SJSA1 (cell line): ENCODE measurements at places on chromosomes 3 and 15.

DNA sequence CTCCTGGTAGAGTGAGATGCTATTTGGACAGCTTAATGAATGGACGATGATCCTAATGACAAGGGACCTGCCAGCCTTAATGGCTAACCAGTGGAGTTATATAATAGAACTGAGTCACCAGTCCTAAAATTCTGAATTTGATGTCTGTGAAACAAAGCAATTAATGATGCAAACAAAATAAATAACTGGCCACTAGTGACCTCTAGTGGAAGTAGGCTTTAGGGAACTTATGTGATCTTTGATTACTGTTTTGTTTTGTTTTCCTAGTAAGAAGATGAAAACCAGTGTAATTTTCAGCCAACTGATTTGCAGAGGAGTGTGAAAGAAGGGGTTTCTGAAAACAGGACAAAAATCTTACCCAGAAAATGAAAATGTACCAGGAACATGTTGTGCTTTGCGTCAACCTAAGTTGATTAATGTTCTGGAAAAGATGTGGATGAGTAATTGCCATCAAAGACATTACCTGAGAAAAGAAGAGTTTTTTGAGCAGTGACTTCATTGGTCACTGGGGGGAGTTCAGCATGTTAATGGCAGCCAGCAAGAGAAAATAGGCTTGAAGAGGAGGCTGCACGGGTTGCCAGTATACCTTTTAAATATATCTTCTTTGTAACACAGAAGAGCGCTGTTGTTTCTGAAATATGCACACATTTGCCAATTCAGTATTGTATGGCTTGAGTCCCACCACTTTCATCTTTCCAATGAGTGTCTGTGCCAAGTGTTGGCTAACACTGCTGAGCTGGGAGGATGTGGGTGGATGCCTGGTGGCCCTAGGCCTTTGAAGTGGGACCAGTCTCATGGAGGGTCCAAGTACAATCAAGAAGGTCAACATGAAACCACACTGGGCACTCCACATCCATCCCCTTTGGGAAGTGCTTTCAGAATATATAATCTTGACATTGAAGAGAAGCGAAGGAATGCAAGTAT, 9.3 kb downstream of the VEPH1 start:
- H3K27ac ChIP-seq: no peak overlapping the region
- H3K36me3 ChIP-seq: no peaks in the 10 kb centered on the region
- DNase-seq: no peak
- H3K27me3 ChIP-seq: no peaks in the 10 kb centered on the region
- no peaks in the 10 kb centered on the region; the same call in 1 of the 2 replicates for H3K4me1 ChIP-seq
- H3K4me3 ChIP-seq: no peak overlapping the region

DNA sequence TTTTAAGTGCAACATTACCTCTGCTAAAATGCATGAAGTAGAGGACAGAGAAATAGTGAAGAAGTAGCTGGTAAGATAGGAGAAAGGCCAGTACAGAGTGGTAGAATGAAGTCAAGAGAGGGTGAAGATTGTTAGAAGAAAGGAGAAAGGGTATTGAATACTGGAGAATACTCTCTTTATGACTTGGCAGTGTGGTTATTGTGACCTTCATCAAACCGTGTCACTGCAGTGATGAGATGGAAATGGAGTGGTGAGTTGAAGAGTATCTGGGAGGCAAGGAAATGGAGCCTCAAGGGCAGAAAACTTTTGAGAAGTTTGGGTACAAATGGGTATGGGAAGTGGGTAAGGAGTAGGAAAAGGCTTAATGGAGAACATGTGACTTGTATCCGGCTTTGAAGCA, 24.7 kb downstream of the MINDY2 start:
- H3K27me3 ChIP-seq: no peaks in the 10 kb centered on the region
- no peak overlapping the region for H3K4me3 ChIP-seq
- H3K4me1 ChIP-seq: no peaks in the 10 kb centered on the region
- H3K27ac ChIP-seq: no peak overlapping the region
- H3K36me3 ChIP-seq: no peaks in the 10 kb centered on the region

DNA sequence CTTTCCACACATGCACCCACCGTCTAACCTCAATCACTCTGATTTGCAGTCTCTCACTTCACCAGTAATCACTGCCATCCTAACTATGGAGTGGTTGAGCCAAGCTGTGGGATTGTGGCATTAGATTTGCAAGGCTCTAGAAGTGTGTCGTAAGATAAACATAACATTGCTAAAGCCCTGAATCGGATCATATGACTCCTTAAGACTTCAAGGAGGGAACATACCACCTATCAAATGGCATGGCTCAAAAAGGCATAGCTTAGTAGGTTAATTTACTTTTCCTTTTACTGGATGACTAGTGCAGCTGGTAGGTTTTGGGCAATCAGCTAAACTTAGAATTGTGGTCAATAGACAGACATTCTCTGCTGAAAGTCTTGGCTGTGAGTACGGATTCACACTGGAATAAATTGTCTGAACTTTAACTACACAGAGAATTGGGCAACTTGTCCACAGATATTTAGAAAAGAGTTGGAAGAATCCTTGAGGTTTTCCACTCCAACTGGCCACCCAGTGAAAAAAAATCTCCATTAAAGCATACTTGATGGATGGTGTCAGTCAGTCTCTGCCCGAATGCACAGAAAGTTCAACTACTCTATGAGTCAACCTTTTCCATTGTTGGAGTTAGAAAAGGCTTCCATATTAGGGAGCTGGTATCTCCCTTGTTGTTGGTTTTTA, 476.7 kb upstream of the CBLB start:
- H3K27me3 ChIP-seq: no peaks in the 10 kb centered on the region
- no peak overlapping the region for H3K4me3 ChIP-seq
- peak; percentile 40 for DNase-seq

GRCh38 chr15:60854858-60855564, 374.1 kb downstream of the RORA start:
- H3K27ac ChIP-seq: no peak overlapping the region
- H3K36me3 ChIP-seq: no peaks in the 10 kb centered on the region
- H3K4me1 ChIP-seq: no peaks in the 10 kb centered on the region

DNA sequence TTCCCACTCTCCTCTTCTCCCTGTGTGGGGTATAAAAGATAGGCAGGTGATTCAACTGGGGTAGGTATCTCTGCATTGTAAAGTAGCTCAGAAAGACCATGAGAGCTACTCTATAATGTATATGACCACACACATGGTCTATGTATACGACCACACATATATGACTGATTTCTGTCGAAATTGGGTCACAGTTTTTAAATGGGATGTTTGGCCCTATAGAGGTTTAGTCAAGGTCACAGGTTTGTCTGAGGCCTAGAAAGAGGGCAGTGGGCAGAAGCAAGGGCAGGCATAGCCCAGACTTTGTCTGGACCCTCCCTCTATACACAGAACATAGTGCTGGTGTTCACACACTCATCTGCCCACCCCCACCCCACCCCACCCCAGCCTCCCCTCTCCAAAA, 4.4 kb downstream of the LAMP3 start:
- H3K27me3 ChIP-seq: peaks cover 5% of the 10 kb centered on the region; the same call in 1 of the 2 replicates
- no peak for DNase-seq
- H3K4me3 ChIP-seq: no peak overlapping the region
- no peaks in the 10 kb centered on the region for H3K36me3 ChIP-seq

- H3K36me3 ChIP-seq: peaks cover 4% of the 10 kb centered on the region; the same call in 1 of the 2 replicates
- no peak overlapping the region for H3K27ac ChIP-seq
- DNase-seq: peak; percentile 62
- H3K4me1 ChIP-seq: peaks cover 24% of the 10 kb centered on the region
These were observed 86.7 kb upstream of the LIMD1 start for GRCh38 chr3:45507820-45508317.

- peak overlapping the region; percentile 31 for H3K4me3 ChIP-seq
- peaks cover 23% of the 10 kb centered on the region for H3K4me1 ChIP-seq
- H3K27me3 ChIP-seq: no peaks in the 10 kb centered on the region
- DNase-seq: no peak
- H3K27ac ChIP-seq: no peak overlapping the region
These were observed 672 bp upstream of the KY start for GRCh38 chr3:134651347-134652041.

DNA sequence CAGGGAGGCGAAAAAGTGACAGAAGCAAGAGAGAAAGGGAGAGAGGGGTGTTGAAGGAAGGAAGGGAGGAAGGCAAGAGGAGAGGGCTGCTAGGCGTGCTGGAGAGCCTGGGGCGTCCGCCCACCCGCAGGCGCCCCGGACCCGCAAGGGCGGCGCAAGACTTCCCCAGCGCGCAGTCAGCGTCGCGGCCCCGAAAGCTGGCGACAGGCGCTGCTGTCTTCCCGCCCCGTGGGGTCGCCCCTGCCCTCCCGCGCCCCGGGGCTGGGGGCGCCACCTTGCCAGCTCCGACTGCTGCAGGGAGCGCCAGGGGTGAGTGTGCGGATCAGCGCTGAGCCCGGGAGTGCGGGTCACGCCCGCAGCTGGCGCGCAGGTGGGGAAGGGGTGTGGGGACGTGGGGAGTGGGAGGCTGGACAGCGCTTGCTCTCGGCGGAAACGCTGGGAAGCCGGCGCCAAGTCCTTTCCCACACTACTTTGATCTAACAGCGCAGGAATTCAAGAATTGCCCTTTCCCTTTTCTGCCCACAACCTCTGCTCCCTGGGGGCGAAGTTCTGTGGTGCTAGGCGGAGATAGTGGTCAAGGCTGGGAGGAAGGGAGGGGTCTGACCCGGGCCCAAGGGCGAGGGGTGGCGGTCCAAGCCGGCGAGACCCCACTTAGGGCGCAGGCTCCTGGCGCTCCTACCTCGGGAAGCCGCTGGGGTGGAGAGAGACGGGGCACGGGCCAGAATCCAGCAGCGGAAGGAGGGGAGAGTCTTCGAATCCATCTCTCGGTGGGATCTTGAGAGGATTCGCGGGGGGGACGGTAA, 266.1 kb downstream of the CGGBP1 start:
- no peak within 1 kb of the TSS for H3K4me3 ChIP-seq
- H3K36me3 ChIP-seq: no peaks in the 10 kb centered on the region
- H3K4me1 ChIP-seq: no peaks in the 10 kb centered on the region
- DNase-seq: no peak

- H3K27ac ChIP-seq: no peak overlapping the region
- 0 out of 2 replicates have a peak, but pooled peaks cover 3% of the 10 kb centered on the region for H3K4me1 ChIP-seq
- H3K4me3 ChIP-seq: no peak overlapping the region
- H3K27me3 ChIP-seq: no peaks in the 10 kb centered on the region
These were observed 60.5 kb downstream of the LMCD1 start for GRCh38 chr3:8562081-8562595.

DNA sequence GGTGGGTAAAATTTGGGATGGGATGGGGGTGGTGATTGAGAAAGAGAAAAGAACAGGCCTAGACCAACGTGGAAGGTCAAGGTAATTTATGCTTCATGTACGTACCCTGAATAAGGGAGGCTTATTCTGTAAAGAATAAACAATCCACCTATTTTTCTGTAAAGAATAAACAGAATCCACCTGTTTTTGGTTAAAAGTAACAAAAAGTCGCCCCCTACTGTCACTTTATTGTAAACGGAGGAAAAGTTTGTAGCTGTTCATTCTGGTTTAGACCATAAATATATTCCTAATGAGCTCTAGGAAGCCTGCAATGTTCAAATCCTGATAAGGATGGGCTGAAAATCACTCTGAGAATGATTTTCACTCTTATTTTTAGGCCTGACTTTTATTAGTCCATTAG, 23.5 kb upstream of the SQOR start:
- H3K36me3 ChIP-seq: peaks cover 17% of the 10 kb centered on the region
- no peak for DNase-seq
- H3K4me3 ChIP-seq: no peak overlapping the region
- H3K4me1 ChIP-seq: no peaks in the 10 kb centered on the region
- no peak overlapping the region for H3K27ac ChIP-seq
- no peaks in the 10 kb centered on the region for H3K27me3 ChIP-seq

DNA sequence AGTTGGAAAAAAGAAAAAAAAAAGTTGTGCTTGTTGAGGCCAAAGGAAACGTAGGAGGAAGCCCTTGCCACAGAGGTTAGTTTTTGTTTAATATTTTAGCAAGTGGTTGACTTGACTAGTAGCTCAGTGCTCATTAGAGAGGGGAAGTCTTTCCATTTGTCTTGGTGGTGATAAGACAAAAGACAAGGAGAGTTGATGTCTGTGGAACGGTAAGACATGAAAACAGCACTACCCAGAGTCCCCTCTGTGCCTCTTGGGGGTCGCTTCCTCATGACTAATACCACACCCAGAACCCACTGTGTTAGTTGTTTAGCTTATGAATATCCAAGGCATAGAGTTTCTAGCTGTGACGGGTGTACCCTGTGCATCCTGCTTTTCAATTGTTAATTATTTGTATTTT, 211.4 kb downstream of the ITPR1 start:
- no peaks in the 10 kb centered on the region for H3K27me3 ChIP-seq
- no peak for DNase-seq
- H3K4me1 ChIP-seq: no peaks in the 10 kb centered on the region
- no peak overlapping the region for H3K4me3 ChIP-seq

GRCh38 chr15:27514526-27514925, 543.5 kb downstream of the GABRG3 start:
- H3K27ac ChIP-seq: no peak overlapping the region
- H3K4me3 ChIP-seq: no peak overlapping the region
- DNase-seq: no peak
- H3K36me3 ChIP-seq: no peaks in the 10 kb centered on the region
- no peaks in the 10 kb centered on the region for H3K4me1 ChIP-seq

- H3K4me3 ChIP-seq: no peak overlapping the region
- H3K4me1 ChIP-seq: no peaks in the 10 kb centered on the region
- no peak for DNase-seq
These were observed 403.2 kb downstream of the PTPRG start for GRCh38 chr3:61964566-61964965.

DNA sequence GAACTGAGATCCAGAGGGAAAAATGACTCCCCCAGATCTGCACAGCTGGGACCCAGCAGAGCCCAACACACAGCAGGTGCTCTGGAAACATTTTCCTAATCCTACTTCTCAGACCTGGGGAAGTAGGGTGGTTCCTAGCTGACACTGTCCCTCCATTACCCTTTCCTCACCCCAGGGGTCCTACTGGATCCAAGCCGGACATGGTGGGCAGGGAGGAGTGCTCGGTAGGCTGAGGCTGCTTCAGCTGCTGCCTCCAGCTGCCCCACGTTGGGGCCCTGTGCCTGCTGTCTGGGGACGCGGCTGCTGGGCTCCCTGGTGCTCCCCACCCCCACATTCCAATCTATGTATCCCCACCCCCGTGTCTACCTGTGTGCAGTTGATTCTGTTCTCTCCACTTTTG, 29.8 kb upstream of the SLC6A6 start:
- no peaks in the 10 kb centered on the region for H3K27me3 ChIP-seq
- H3K36me3 ChIP-seq: no peaks in the 10 kb centered on the region
- H3K27ac ChIP-seq: no peak overlapping the region
- H3K4me3 ChIP-seq: no peak overlapping the region
- DNase-seq: no peak

DNA sequence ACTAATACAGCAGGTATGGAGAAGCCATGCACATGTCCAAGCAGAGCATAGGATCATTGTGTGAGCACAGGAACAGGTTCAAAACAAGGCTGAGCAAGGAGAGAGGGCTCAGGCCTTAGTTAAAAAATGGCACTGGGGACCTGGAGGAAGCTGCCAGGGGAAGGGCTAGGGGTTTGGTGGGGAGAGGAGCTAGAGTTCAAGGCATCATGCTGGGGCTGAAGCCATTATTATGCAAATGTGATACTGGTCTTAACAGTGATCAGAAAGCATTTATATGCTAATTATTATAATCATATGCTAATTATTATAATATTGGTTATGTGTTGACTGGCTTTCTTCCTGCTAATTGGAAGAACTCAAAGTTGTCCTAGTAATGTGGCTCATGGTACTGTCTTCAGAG, 546.0 kb upstream of the CFAP20DC start:
- DNase-seq: no peak
- H3K4me1 ChIP-seq: no peaks in the 10 kb centered on the region
- no peaks in the 10 kb centered on the region for H3K36me3 ChIP-seq
- no peak overlapping the region for H3K27ac ChIP-seq
